Effector CD4-positive, alpha-beta T cell (primary cell): ENCODE measurements at places on chromosomes 2 and 18.

- no peak for DNase-seq
These were observed 26.6 kb upstream of the ICOS start for GRCh38 chr2:203909974-203910373.

DNA sequence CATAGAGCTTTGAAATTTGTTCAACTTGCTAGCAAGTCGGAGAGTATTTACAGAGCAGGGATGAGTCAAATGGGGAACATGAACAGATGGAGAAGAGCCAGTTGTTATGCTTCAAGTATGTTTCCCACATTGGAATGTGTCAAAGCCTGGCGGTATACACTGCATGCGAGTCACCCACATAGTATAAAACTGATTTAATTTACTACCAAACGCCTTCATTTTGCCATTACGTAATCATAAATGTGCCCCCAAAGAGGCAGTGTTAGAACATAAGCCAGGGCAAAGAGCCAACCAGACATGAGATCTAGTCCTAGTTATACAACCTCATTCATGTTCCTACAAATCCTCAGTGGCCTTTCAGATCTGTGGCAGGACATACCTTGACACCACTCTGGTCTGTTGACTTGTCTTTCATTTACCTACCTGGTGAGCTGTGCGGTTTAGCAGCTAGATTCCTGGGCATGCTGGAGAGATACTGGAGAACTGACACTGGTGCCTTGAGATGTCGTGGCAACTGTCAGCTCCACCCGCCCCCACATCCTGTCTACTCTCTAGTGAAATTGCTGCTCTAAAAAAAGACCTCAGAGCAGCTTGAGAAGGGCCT is 21.7 kb upstream of the NRP2 start:
- no peak for DNase-seq

DNA sequence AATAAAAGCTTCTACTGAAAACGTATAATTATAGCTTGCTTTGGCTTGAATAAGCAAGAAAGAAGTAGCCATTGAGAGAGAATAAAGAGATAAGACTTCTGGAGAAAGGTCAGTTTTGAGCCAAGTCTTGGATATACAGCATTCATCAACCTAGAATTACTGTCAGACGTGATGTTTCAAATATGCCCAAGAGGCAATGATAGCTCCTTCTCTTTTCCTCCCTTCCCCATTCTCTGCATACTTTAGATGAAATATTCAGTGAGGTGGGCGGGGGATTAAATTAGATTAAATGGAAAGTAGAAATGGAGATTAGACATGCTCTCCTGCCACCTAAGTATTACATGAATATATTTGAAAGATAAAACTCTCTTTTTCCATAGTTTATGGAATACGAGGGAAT is 8.7 kb downstream of the ANTXR1 start:
- DNase-seq, result no peak

GRCh38 chr2:185142677-185143076 is 544.3 kb downstream of the ZNF804A start:
- DNase-seq, result no peak

DNA sequence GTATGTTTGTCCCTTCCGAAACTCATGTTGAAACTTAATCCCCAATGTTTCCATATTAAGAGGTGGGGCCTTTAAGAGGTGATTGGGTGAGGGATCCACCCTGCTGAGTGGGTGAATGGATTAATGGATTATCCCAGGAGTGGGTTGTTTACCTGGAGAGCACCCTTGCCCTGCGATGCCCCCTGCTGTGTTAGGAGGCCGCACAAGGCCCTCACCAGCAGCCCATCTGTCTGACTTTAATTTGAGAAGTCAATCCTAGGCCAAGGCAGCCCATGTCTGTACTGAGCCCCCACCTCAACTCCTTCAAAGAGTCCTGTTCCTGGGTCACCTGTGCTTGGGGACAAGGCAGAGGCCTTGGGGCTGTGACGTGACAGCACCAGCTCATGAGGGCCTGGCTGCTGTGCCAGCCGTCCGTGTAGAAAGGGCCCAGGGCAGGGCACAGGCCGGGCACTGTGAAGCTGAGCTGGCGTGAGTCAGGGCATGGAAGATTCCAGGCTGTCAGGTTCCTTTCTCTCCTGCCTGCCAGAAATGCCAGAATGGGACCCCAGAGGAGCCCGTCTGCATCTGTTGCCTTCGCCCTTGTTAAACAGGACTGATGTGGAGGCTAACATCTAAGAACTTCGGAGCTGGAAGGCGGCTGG is 21.3 kb upstream of the TAF1B start:
- no peak for DNase-seq

GRCh38 chr2:166126007-166126639 is 1.7 kb downstream of the SCN1A start:
- DNase-seq, result no peak

- DNase-seq, result no peak
These were observed 15.7 kb upstream of the ACVR2A start for GRCh38 chr2:147829106-147829505.

DNA sequence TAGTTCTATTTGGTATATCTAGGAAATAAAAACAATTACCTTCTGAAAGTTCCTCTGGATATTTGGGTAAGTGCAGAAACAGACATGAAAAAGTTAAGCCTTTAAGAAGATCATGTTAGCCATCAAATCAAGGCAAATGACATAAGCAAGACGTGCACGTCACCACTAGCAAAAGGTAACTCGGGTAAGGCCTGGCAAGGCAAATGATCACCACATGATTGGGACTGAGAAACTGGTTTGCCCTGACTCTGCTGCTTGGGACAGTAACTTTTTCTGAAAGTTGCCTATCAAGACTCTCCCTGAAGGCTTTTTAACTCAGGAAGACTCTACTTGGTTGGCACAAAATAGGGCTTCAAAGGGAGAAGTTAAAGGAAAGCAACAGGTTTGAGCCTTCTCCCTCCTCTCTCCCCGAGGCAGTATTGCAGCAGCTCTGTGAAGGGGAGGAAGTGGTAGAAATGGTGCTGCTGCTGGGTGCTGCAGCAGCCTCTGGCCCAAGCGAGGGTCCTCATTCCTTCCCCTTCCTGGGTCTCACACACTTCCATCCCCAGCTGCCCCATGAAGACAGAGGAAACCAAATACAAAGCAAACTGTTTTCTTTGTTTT is 17.1 kb upstream of the TMEM237 start:
- no peak for DNase-seq

- DNase-seq, result no peak
These were observed 67.4 kb downstream of the BIN1 start for GRCh38 chr2:127039387-127040031.

DNA sequence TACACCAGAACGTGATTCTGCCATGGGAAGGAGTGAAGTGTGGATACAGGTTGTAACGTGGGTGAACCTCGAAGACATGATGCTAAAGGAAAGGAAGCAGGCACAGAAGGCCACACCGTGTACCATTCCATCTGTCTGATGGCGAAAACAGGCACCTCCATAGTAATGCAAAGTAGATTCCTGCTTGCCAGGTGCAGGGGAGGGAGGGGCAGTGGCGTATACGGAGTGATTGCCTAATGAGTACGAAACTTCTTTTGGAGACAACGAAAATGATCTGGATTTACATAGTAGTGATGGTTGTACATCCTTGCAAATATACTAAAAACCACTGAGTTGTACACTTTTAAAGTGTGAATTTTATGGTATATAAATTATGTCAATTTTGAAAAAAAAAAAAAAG is 106.7 kb downstream of the GBX2 start:
- no peak for DNase-seq

DNA sequence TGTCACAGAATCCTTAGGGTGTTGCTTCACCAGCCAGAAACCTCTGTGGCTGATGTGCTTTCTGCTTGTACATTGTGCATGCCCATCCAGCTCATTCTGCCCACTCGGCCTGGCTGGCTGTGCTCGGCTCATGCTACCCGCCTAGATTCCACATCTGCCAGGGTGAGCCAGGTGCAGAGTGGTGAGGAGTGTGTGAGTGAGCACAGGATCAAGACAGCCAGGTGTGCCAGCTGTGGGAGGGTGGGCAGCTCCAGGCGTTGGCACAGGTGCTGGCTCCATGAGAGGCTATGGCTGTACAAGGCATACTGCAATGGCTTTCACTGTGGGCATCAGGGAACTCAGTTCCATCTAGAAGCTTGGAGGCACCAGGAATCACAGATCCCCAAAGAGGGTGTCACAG is 1321.8 kb upstream of the CRIM1 start:
- no peak for DNase-seq

GRCh38 chr2:58350484-58350883 is 109.4 kb upstream of the FANCL start:
- DNase-seq, result no peak

DNA sequence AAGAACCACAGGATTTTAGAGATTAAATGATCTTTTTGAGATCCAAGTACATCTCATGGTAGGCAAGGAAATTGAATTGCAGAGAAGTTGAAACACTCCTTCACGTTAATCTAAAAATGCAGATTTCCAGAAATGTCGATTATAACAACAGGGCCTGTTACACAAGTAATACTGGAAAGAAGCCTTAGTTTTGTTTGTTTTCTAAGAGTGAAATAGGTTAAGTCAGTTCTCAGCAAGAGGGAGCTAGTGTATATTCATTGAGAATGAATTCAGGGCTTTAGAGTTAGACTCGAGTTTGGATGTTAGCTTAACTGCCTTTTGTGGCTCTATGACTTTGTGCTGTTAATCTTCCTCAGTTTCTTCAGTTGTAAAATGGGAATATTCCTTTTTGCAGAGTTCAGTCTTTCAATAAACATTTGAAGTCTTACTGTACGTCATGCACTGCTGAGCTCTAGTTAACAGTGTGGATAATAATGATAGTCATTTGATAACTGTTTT is 926 bp downstream of the NDUFV2 start:
- no peak for DNase-seq

DNA sequence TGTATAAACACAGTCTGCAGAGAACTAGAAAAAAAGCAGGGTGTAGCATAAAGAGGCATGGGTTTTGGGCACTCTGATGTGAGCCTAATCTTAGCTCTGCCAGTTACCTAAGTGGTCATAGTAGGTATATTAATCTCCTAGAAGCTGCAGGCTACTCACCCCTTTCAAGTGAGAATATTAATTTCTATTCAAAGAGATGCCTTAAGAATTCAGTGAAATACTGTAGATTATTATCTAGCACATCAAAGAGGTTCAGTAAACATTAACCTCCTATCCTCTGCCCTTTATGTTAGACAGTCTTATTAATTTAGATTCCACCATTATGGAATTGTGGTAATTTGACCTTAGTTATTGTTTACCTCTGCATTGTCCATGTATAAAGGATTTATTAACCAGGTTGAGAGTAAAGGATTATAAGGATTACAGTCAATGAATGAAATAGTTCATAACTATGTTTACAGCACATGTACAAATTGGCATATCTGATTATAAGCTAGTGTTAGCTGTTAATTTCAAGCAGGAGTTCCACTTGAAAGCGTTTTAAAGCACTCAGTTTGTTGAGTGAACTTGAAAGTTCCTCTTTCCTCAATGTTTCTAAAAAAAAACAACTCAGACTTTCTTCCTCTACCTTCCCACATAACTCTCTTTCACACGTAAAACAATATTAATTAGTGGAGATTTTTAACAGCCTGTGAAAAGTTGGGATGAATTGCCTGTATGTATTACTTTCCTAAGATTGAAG is 150.6 kb upstream of the EPC2 start:
- no peak for DNase-seq

DNA sequence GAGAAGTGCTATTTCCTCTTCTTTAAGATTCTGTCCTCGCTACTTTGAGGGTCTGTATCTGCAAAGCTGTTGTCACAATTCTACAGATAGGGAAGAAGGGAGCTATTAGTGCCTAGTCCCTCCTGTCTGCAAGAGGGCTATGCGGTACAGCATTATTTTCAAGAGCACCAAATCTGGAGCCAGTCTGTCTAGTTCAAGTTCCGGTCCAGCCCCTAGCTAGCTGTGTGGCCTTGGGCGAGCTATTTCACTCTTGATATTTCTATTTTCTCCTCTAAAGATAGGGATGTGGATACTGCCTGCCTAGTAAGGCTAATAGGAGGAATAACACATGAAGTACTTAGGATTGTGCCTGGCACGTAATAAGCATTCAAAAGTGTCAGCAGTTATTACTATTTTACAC is 272.4 kb downstream of the KCNE4 start:
- no peak for DNase-seq

GRCh38 chr18:63181706-63182309 is 137.8 kb downstream of the BCL2 start:
- no peak for DNase-seq

GRCh38 chr2:134288814-134289213 is 34.9 kb downstream of the MGAT5 start:
- no peak for DNase-seq

DNA sequence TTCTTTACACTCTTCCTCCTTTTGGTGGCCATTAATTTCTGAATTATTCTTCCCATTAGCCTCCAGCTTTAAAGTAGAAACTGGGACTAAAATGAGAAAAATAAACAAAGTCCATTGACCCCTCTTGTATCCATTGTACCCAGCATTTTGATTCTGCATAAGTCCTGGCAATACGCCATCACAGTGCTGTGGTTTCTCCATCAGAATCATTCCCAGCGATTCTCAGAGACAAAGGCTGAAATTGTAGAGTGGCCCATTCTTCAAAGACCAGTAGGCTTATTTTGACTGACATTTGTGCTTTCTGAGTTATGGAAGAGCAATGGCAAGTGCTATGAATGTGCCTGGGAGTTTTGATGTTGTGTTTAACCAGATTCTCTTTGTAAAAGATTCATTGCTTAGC is 199.3 kb upstream of the GALNT5 start:
- DNase-seq, result no peak

- DNase-seq, result no peak
These were observed 239.1 kb downstream of the ICOS start for GRCh38 chr2:204175552-204176271.

- DNase-seq, result no peak
These were observed 3.4 kb downstream of the ARHGAP28 start for GRCh38 chr18:6732952-6733351.

GRCh38 chr2:36807223-36807886 is 110.8 kb downstream of the VIT start:
- DNase-seq, result no peak

DNA sequence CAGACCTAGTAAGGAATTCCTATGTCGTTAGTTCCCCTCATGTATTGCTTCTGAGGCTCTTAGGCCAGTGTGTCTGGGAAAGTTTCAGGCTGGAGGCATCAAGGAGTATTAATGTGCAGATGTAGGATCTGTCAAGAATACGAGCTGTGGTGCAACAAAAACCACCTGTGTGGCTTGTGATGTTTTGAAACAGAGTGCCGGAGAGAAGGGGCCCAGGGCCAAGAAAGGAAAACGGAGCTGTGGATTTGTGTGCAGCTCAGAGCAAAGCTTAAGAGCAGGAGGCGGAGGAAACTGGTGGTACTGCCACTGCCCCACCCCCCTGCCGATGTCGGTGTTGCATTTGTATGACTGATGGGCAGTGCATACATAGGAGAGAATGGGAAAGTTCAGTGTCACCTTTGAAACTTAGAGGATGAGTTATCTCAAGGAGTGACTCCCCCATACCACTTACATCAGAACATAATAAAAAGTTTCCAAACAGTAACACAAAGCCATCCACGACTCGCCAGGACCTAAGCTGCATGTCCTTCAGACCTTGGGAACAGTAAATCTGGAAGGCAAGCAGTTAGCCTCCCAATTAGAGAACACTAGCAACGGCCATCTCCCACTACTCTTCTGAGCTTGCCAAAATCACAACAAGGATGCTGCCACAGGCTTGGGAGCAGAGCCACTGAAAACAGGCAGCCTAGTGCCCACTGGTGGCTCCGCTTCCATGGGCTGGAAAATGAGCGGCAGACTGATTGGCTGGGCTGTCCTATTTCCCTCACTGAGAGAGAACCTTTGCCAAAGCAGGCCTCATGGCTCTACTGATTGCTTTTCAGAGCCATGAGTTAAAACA is 152.7 kb upstream of the NT5C1B start:
- no peak for DNase-seq

- DNase-seq, result no peak
These were observed 11.2 kb upstream of the INPP4A start for GRCh38 chr2:98433363-98433964.
